ENCODE measurements at places on chromosomes 2 and 18.

GRCh38 chr18:49920731-49921130, 107.4 kb upstream of the ACAA2 start:
- H3K4me3 ChIP-seq = no peak overlapping the region
- no peaks in the 10 kb centered on the region for H3K4me1 ChIP-seq
- no peak overlapping the region for H3K27ac ChIP-seq
- H3K27me3 ChIP-seq = peaks cover 96% of the 10 kb centered on the region

DNA sequence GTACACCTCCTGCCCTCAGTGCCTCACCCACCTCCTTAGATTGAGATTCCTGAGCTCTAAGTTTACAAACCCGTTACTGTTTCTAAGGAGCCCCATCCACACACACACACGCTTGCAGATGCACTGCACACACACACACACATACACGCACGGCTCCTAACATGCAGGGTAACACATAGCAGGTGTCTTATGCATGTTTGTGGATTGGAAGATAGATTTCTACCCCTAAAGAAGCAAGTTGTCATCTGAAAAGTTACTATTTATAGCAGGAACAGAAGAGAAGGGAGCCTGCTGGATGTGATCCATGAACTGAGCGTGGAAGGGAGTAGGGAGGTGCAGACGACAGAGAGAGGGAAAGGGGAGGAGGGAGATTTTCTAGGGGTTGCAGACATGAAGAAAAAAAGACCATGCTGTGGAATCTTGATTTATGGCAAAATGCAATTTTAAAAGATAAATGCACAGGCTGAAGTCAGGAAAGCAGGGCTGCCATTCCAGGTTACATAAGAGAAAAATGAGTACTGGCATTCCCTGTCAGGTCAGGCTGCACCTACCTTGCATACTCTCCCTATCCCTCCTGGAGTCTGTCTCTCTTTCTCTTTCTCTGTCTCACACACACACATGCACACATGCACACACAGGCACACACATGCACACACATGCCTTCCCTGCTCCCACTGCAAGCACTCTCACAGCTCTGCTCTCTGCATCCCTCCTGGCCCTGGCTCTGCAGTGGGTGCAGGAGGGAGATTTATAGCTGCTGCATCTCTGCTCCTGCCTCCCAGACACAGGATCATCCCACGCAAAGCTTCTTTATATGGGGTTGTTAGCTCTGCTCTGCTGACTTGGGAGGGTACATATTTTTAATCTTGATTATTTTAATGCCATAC, 192.6 kb upstream of the MYT1L start:
- no peak for DNase-seq
- H3K36me3 ChIP-seq = no peaks in the 10 kb centered on the region
- no peak overlapping the region for H3K27ac ChIP-seq

DNA sequence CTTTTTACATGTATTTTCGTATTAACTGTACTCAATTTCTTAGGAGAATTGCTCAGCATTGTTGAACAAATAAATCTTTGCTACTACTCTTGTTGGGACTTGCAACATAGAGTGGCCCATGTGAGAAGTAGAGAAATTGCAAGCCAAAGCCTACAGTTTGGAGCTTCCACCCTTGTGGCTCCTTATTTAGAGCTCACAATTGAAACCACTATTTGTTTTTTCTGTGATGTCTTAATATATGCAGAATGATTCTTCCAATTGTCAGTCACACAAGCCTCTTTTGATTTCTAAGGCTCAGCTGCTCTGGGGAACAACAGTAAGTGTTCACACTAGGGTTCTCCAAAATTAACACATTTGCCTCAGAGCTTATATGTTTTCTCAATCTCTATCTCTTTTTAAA, 60.2 kb upstream of the GALNT13 start:
- DNase-seq = no peak
- peaks cover 2% of the 10 kb centered on the region for H3K36me3 ChIP-seq
- H3K4me1 ChIP-seq = no peaks in the 10 kb centered on the region
- H3K27ac ChIP-seq = no peak overlapping the region
- H3K4me3 ChIP-seq = no peak overlapping the region
- H3K27me3 ChIP-seq = no peaks in the 10 kb centered on the region

- H3K4me3 ChIP-seq = no peak overlapping the region
- H3K36me3 ChIP-seq = no peaks in the 10 kb centered on the region
- no peaks in the 10 kb centered on the region for H3K4me1 ChIP-seq
- no peak overlapping the region for H3K27ac ChIP-seq
- no peaks in the 10 kb centered on the region for H3K27me3 ChIP-seq
Measured at GRCh38 chr2:220269367-220269766, 641.9 kb downstream of the SLC4A3 start.

- H3K27ac ChIP-seq = no peak overlapping the region
- peaks cover 23% of the 10 kb centered on the region for H3K4me1 ChIP-seq
- H3K36me3 ChIP-seq = peaks cover 12% of the 10 kb centered on the region
- DNase-seq = no peak
- H3K4me3 ChIP-seq = no peak overlapping the region
- peaks cover 59% of the 10 kb centered on the region for H3K27me3 ChIP-seq
Measured at GRCh38 chr2:170710609-170710979, 4.5 kb upstream of the SP5 start.

DNA sequence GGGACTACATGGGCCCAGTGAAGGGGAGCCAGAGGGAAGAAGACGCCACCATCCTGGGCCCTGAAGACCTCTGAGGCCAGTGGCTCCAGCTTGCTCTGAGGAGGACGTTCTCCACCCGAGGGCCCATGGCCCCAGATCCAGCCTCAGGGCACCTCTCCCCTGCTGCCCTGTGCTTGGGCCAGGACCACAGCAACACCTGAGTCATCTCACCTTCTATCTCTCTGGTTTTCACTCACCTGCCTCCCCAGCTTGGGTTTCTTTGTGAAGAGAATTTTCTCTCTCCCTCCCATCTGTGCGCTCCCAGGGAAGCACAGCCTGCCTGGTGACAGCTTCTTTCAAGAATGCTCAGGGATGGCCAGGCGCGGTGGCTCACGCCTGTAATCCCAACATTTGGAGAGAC, 19.8 kb downstream of the ZFP36L2 start:
- no peak for DNase-seq
- H3K4me3 ChIP-seq = no peak overlapping the region
- H3K36me3 ChIP-seq = peaks cover 3% of the 10 kb centered on the region
- peaks cover 23% of the 10 kb centered on the region for H3K4me1 ChIP-seq

- DNase-seq = no peak
- no peak overlapping the region for H3K4me3 ChIP-seq
- H3K27me3 ChIP-seq = no peaks in the 10 kb centered on the region
- H3K4me1 ChIP-seq = peaks cover 71% of the 10 kb centered on the region
- H3K36me3 ChIP-seq = peaks cover 17% of the 10 kb centered on the region
- H3K27ac ChIP-seq = no peak overlapping the region
Measured at GRCh38 chr2:61361068-61361467, 109.8 kb downstream of the USP34 start.

GRCh38 chr2:147108548-147108947, 736.3 kb upstream of the ACVR2A start:
- no peak overlapping the region for H3K4me3 ChIP-seq
- H3K27ac ChIP-seq = no peak overlapping the region
- DNase-seq = no peak
- H3K36me3 ChIP-seq = no peaks in the 10 kb centered on the region

DNA sequence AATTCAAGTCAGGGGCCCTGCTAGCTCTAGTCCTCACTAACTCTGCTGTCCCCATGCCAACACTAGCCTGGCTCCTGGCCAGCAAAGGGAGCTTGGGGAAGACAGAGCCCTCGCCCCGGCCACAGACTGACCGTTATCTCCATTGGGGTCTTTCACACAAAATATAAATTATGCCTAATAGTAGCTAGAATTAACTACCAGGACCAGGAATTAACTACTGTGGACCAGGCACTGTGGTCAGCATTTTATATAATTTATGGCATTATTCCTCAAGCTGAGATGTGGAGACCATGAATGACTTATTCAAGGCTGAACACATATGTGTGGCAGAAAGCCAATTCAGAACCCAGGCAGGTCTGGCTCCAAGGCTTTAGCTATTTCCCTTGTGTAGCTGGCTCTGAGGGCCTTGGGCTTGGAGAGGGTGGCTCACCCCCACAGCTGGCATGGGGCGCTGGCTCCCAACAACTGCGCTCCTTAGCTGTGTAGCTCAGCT, 49.2 kb downstream of the CELF4 start:
- H3K27ac ChIP-seq = no peak overlapping the region
- no peak overlapping the region for H3K4me3 ChIP-seq
- H3K36me3 ChIP-seq = no peaks in the 10 kb centered on the region
- H3K4me1 ChIP-seq = no peaks in the 10 kb centered on the region
- no peak for DNase-seq

GRCh38 chr2:127661072-127661649, 14.2 kb downstream of the LIMS2 start:
- H3K27me3 ChIP-seq = peaks cover 54% of the 10 kb centered on the region
- peaks cover 2% of the 10 kb centered on the region for H3K36me3 ChIP-seq
- no peak for DNase-seq
- H3K4me3 ChIP-seq = no peak overlapping the region

GRCh38 chr18:32815881-32816280, 43.1 kb upstream of the KLHL14 start:
- H3K27ac ChIP-seq = no peak overlapping the region
- no peak overlapping the region for H3K4me3 ChIP-seq
- no peaks in the 10 kb centered on the region for H3K27me3 ChIP-seq
- no peaks in the 10 kb centered on the region for H3K4me1 ChIP-seq
- no peaks in the 10 kb centered on the region for H3K36me3 ChIP-seq
- no peak for DNase-seq

DNA sequence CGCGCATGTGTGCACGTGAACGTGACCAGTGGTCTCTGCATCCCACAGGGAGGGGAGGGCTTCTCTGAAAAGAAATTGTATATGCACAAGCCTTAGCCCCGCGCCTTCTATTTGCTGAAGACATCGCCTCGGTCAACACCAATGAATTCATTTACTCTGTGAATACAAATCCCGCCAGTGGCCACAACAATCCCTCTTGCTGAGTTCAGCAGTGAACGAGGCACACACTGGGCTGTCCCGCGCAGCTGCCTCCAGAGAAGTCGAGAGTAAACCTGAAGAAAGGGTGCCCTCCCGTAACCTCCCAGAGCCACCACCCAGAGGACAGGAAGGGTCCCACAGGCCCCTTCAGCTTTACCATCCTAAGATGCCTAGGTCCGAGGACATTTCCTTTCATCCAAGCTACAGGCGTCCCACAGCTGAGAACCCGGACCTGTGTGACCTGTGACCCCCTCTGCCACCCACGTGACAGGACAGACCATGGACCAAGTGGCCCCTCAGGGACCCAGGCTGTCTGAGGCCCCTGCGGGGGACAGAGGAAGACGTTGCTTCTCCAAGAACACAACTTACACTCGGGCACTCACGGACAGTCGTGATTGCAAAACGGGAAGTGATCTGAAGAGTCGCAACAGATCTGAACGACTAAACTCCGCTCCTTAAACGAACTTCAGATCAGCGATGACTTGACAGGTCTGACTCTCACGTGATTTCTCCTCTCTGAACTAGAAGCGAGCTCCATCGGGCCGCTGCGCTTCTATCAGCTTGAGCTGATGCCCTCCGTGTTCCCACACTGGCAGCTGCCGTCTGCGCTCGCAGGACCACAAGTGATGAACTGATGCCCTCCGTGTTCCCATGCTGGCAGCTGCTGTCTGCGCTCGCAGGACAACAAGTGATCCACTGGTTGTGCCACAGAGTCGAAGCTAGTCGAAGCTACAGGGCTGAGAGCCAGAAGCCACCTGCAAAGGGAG, 92.7 kb downstream of the ZNF516 start:
- DNase-seq = no peak
- H3K4me1 ChIP-seq = peaks cover 11% of the 10 kb centered on the region
- H3K27ac ChIP-seq = no peak overlapping the region

GRCh38 chr2:71990122-71990521, 157.5 kb downstream of the CYP26B1 start:
- H3K27ac ChIP-seq = no peak overlapping the region
- DNase-seq = no peak
- no peak overlapping the region for H3K4me3 ChIP-seq
- H3K4me1 ChIP-seq = no peaks in the 10 kb centered on the region
- peaks cover 21% of the 10 kb centered on the region for H3K27me3 ChIP-seq
- H3K36me3 ChIP-seq = no peaks in the 10 kb centered on the region

- peaks cover 9% of the 10 kb centered on the region for H3K4me1 ChIP-seq
- H3K27ac ChIP-seq = no peak overlapping the region
- no peak overlapping the region for H3K4me3 ChIP-seq
- H3K36me3 ChIP-seq = no peaks in the 10 kb centered on the region
- H3K27me3 ChIP-seq = no peaks in the 10 kb centered on the region
- no peak for DNase-seq
Measured at GRCh38 chr2:143877876-143878530, 641.9 kb downstream of the ZEB2 start.

DNA sequence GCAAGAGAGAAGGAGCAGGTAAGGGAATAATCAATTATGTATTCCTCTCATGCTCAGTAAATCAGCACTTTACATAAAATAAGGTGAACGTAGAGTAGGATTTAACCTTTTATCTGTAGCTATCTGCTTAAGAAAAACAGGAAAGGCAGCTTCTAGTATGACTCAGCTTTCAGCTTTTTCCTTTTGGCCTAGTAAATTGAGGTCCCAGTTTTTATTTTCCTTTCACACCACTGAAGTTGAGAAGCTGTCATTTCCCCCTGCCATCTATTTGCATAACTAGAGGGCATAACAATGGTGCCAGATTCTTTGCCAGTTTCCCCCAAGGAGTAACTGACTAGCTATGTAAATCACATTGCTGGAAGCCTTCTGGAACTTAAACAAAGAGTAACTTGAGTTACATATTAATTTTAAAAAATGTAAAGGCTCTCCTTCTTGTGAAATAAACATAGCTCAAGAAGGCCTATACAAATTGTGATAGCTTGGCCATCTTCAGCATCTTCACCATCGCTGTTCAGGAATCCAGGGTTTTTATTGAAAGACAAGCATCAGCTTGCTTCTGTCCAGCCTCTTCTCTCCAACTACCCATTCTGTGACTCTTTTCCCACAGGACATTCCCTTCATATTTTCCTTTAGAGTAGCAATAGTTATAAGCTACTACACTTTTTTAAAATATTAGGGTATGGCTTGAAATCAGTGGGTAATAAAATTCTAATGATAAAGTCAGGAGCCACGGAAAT, 97.0 kb downstream of the KYNU start:
- DNase-seq = no peak
- peaks cover 16% of the 10 kb centered on the region for H3K27me3 ChIP-seq
- no peak overlapping the region for H3K27ac ChIP-seq
- H3K4me3 ChIP-seq = no peak overlapping the region
- H3K36me3 ChIP-seq = no peaks in the 10 kb centered on the region

- peaks cover 5% of the 10 kb centered on the region for H3K4me1 ChIP-seq
- no peak for DNase-seq
- no peak overlapping the region for H3K4me3 ChIP-seq
- H3K27ac ChIP-seq = no peak overlapping the region
- H3K36me3 ChIP-seq = peaks cover 5% of the 10 kb centered on the region
- peaks cover 99% of the 10 kb centered on the region for H3K27me3 ChIP-seq
Measured at GRCh38 chr2:199471443-199472057, 13.8 kb upstream of the SATB2 start.

- DNase-seq = no peak
- peaks cover 13% of the 10 kb centered on the region for H3K27me3 ChIP-seq
- no peaks in the 10 kb centered on the region for H3K4me1 ChIP-seq
- H3K36me3 ChIP-seq = no peaks in the 10 kb centered on the region
- no peak overlapping the region for H3K27ac ChIP-seq
Measured at GRCh38 chr2:191597186-191597751, 80.7 kb upstream of the NABP1 start.

GRCh38 chr18:74414953-74415515, 42.1 kb downstream of the DIPK1C start:
- no peaks in the 10 kb centered on the region for H3K4me1 ChIP-seq
- H3K27ac ChIP-seq = no peak overlapping the region
- peaks cover 69% of the 10 kb centered on the region for H3K27me3 ChIP-seq
- DNase-seq = no peak
- H3K36me3 ChIP-seq = peaks cover 3% of the 10 kb centered on the region

- no peak for DNase-seq
- H3K4me3 ChIP-seq = no peak overlapping the region
Measured at GRCh38 chr2:16183345-16183744, 243.0 kb downstream of the MYCN start.

Measured in central memory CD8-positive, alpha-beta T cell (primary cell).